Upper lobe of right lung (tissue), 1 donor: ENCODE measurements at places on chromosomes 5 and 9. TPM values are rescaled to one million over a fixed set of nuclear protein-coding genes. Genes with fewer than 3 reads are reported as not detected.
A peak's percentile ranks its signal among the peaks of the same experiment; 100 is the strongest.

DNA sequence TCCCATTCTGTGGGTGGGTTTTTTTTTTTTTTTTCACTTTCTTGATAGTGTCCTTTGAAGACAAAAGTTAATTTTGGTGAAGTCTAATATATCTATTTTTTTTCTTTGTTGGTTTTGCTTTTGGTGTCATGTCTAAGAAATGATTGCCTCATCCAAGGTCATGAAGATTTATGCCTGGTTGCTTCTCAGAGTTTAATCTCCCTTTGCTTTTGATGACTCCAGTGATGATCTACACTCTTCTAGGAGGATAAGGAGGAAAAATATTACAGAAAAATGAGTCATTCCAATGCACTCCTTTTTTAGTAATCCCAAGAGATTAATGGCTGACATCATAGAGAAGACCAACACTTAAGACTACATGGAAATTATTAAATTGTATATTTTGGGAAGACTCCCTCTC is 79.7 kb upstream of the ICE1 start:
- H3K36me3 ChIP-seq, result no peaks in the 10 kb centered on the region
- DNase-seq, result no peak
- H3K27ac ChIP-seq, result no peak overlapping the region
- no peaks in the 10 kb centered on the region for H3K27me3 ChIP-seq
- H3K4me3 ChIP-seq, result no peak overlapping the region

GPX8 gene
- total RNA-seq, result 9.5 TPM

GRCh38 chr5:133773247-133774202 is 161.2 kb upstream of the FSTL4 start:
- H3K4me1 ChIP-seq, result no peaks in the 10 kb centered on the region
- no peaks in the 10 kb centered on the region for H3K36me3 ChIP-seq
- no peak for DNase-seq
- no peak overlapping the region for H3K4me3 ChIP-seq

DNA sequence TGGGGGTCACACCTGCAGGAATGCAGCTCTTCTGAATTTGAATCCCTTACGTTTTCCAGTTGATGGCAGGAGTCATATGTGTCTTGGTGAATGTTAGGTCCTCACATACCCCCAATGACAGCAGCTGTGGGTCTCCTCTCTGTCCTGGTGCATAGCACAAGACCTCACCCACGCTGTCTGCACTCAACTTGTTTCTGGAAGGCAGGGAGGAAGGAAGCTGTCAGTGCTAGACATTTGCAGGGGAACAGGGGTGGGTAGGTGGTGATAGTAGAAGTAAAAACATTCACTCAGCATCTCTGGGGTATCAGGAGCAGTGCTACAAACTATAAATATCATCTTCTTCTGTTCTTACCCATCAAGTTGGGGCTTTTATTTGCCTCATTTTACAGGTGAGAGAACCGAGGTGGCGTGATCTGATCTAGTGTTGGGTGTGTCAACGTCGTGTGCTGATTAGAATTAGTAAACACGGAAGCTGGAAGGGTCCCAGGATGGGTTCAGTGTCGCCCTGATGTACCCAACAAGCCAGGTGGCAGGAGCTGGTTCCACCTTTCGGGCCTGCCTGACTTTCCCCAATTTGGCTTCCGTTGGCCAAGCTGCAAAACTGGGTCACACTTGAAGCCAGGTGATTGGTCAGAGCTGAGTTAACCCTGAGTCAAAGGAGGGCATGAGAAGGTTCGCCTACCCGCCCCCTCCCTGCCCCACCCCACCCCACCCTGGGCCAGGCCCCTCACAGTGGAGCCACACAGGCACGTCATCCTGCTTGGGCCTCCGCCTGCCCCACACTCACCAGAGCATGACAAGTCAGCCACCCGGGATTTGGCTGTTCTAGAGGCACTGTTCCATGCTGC is 15.8 kb downstream of the ERGIC1 start:
- H3K4me3 ChIP-seq, result no peak overlapping the region
- no peaks in the 10 kb centered on the region for H3K36me3 ChIP-seq
- H3K4me1 ChIP-seq, result peaks cover 53% of the 10 kb centered on the region
- peak overlapping the region; percentile 13 for H3K27ac ChIP-seq

DNA sequence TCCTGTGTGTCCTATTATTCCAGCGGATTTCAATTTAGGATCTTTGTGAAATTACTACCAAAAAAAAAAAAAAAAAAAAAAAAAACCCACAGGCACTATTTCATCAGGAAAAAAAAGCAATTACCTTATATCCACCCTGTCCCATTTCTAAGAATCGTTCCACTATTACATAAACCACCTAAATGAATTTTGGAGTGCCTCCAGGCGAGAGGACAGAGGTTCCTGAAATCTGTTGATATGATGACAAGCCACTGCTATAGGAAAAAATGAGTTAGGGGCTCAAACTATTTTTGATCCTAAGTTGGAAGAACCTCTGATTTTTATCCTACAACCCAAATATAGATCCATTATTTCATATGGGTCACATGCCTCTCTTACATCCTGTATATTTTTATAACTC is 177.9 kb downstream of the GNAQ start:
- no peak for DNase-seq
- peaks cover 37% of the 10 kb centered on the region for H3K4me1 ChIP-seq
- no peak overlapping the region for H3K4me3 ChIP-seq
- peak overlapping the region; percentile 43 for H3K27ac ChIP-seq

GRCh38 chr5:156386976-156387375 is 60.0 kb downstream of the SGCD start:
- no peak overlapping the region for H3K27ac ChIP-seq
- H3K4me1 ChIP-seq, result no peaks in the 10 kb centered on the region
- no peaks in the 10 kb centered on the region for H3K36me3 ChIP-seq

SLC6A18 gene
- not detected for total RNA-seq

UGT3A1 gene
- total RNA-seq, result not detected

- no peak for DNase-seq
- H3K36me3 ChIP-seq, result no peaks in the 10 kb centered on the region
- H3K27me3 ChIP-seq, result no peaks in the 10 kb centered on the region
Observed at GRCh38 chr9:78239506-78239905, 3.6 kb downstream of the CEP78 start.

DNA sequence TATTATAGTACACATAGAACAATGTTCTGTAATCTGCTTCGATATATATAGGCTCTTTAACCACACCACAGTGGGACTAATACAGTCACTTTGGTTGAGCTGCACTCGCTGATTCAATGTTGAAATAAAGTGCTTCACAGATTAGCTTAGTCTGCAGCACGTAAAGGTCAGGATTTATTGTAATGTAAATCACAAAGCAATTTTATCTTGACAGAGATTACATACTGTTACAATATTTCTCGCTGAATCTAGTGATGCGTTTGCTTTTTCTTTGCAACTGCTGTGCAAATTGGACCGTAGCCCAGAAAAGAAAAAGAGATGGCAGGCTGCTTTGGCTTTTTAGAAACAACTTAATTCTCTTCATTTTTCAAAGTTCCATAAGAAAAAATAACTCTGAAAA is 52.9 kb downstream of the CETN3 start:
- DNase-seq, result no peak
- H3K27ac ChIP-seq, result no peak overlapping the region
- no peak overlapping the region for H3K4me3 ChIP-seq
- no peaks in the 10 kb centered on the region for H3K4me1 ChIP-seq
